ENCODE measurements at places on chromosomes 12 and 14.
A peak's percentile ranks its signal among the peaks of the same experiment; 100 is the strongest.

DNA sequence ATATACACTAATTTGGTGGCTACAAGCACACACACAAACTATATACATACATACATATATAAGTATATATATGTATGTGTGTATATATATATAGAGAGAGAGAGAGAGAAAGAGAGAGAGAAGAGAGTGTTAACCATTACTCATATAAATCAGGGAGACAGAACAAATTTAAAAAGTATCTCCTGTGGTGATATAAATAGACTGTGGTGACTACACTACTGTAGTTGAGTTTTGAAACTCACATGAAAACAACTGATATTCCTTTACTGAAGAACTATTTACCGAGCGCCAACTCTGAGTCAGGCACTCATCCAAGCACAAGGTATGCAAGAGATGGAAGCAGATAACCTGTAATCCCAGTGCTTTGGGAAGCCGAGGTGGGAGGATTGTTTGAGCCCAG lies 67.3 kb upstream of the ANO6 start:
- H3K27ac ChIP-seq: no peak overlapping the region
- H3K4me1 ChIP-seq: no peaks in the 10 kb centered on the region
- peaks cover 10% of the 10 kb centered on the region for H3K27me3 ChIP-seq
- DNase-seq: no peak

GRCh38 chr12:43758247-43758727 lies 303 bp downstream of the PUS7L start:
- no peak for DNase-seq
- H3K27me3 ChIP-seq: no peaks in the 10 kb centered on the region
- H3K4me3 ChIP-seq: peak overlapping the region; percentile 98
- peaks cover 15% of the 10 kb centered on the region for H3K36me3 ChIP-seq
- H3K4me1 ChIP-seq: peaks cover 25% of the 10 kb centered on the region
- H3K27ac ChIP-seq: peak overlapping the region; percentile 99

- H3K4me1 ChIP-seq: peaks cover 66% of the 10 kb centered on the region
- DNase-seq: no peak
- H3K36me3 ChIP-seq: peaks cover 56% of the 10 kb centered on the region
- peak overlapping the region; percentile 87 for H3K27ac ChIP-seq
Observed at GRCh38 chr12:113129664-113130456, 5.7 kb downstream of the RASAL1 start.

DNA sequence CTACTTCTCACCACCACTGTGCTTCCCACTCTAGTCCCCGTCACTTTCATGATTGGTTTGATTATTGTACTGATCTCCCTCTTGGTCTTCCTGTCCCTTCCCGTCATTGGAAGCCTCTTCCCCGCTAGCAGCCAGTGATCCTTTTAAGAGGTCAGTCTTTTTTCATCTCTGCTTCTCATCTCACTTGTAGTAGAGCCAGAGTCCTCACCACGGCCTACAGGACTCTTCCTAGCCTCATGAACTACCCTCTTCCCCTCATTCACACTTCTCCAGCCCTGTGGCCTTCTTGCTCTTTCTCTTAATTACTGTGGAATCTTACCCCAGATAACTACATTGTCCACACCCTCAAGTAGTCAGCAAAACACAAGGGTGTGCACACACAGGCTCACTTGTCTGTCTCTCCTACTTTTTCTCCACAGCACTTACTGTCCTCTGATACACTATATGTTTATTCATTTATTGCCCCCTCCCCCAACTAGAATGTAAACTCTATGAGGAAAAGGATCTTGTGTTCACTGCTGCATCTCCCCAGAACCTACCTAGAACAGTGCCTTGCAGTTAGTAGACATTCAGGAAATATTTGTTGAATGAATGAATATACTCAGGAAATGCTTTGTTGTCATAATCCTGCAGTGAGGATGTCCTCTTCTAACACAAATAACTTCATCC lies 66.3 kb downstream of the CKB start:
- H3K36me3 ChIP-seq: peaks cover 29% of the 10 kb centered on the region
- no peak overlapping the region for H3K4me3 ChIP-seq
- peak overlapping the region; percentile 11 for H3K27ac ChIP-seq

- DNase-seq: no peak
- no peak overlapping the region for H3K4me3 ChIP-seq
Observed at GRCh38 chr12:93762059-93762719, 85.0 kb downstream of the CRADD start.

DNA sequence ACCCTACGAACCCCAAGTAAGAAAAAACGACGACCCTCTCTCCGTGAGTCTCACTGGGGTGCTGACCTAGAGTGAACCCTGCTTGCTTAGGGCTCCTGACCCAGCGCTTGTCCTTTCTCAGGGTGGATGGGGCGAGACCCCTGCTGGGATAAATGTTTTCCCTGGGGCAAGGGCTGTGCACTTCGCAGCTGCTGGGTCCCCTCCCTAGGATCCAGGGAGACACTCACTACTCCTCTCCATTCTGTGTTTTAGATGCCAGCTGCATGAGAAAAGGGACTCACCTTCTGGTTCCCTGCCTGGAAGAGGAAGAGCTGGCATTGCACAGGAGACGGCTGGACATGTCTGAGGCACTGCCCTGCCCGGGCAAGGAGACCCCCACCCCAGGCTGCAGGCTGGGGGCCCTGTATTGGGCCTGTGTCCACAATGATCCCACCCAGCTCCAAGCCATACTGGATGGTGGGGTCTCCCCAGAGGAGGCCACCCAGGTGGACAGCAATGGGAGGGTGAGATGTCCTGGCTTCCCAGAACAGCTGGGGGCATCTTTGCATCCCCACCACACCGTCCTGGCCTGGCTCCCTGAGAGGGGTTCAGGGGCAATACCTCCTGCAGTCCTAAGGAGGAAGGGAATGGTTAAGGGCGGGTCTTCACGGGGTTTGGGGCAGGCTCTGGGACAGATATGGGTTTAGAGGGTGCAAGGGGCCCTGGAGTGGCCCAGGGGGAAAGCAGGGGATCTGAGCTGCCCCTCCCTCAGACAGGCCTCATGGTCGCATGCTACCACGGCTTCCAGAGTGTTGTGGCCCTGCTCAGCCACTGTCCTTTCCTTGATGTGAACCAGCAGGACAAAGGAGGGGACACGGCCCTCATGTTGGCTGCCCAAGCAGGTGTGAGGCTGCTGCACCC lies 663 bp downstream of the ANKRD33 start:
- H3K4me1 ChIP-seq: peaks cover 19% of the 10 kb centered on the region
- H3K4me3 ChIP-seq: no peak overlapping the region
- H3K27ac ChIP-seq: no peak overlapping the region
- no peak for DNase-seq

DNA sequence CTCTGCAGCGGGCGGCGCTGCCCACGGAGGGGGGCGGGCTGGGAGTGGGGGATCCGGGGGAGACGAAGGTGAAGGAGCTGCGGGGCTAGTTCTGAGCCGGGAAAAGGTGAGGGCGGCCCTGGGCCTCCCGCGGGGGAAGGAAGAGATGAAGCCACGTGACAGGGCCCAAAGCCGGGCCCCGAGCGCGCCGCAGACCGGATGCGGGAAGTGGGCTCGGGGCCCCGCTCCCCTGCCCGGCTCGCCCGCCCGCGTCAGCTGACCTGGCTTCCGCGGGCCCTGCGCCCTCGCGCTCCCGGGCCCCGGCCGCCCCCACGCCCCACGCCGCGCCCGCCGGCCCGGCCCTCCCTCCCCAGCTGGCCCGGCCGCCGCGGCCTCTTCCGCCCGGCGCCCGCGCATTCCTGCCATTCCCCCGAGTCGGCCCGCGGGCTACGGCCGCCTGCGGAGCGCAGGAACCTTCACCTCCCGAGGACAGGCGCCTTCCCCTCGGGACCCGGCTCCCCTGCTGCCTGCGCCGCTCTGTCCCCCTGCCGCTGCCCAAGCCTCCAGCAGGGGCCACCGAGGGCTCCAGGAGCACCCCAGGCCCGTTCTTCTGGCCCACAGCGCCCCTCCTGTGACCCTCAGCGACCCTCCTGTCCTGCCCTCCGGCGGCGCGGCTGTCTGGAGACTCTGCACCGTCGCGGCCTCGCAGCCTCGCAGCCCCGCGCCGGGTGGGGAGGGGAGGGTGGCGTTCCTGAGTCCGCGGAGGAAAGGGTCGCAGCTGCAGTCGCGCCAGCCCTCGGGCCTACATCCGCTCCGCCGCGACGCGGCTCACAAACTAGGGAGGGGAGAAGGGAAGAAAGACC lies 20.4 kb downstream of the NINJ2 start:
- peak overlapping the region; percentile 83 for H3K4me3 ChIP-seq
- H3K36me3 ChIP-seq: peaks cover 6% of the 10 kb centered on the region
- H3K27ac ChIP-seq: peak overlapping the region; percentile 96
- peaks cover 35% of the 10 kb centered on the region for H3K4me1 ChIP-seq
- H3K27me3 ChIP-seq: no peaks in the 10 kb centered on the region
